ENCODE measurements at places on chromosomes 13 and 19. TPM values are rescaled to one million over a fixed set of nuclear protein-coding genes. Genes with fewer than 3 reads are reported as not detected.

- no peak for DNase-seq
These were observed 397.7 kb downstream of the GPC6 start for GRCh38 chr13:93624311-93624777.

GRCh38 chr19:32599258-32599657, 18.3 kb downstream of the PDCD5 start:
- no peak for DNase-seq

- no peak for DNase-seq
These were observed 15.9 kb downstream of the CBY2 start for GRCh38 chr13:45718063-45718462.

DNA sequence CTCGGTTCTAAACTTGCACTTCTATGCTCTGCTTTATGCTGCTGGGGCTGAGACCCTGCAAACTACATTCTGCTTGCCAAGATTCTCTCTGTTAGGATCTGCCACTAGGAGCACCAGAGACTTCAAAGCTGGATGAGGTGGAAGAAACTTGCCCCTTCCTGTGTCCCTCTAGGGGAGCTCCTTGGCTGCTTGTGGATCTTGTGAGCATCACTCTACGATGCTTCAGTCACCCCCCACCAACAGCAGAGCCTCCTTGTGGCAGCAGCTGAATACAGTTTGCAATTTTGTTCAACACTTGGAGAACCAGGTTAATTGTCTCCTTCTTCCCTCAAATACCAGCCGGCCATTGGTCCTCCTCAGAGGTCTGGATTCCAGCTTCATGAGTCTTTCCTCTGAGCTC, 310.6 kb downstream of the FGF14 start:
- DNase-seq = no peak

DNA sequence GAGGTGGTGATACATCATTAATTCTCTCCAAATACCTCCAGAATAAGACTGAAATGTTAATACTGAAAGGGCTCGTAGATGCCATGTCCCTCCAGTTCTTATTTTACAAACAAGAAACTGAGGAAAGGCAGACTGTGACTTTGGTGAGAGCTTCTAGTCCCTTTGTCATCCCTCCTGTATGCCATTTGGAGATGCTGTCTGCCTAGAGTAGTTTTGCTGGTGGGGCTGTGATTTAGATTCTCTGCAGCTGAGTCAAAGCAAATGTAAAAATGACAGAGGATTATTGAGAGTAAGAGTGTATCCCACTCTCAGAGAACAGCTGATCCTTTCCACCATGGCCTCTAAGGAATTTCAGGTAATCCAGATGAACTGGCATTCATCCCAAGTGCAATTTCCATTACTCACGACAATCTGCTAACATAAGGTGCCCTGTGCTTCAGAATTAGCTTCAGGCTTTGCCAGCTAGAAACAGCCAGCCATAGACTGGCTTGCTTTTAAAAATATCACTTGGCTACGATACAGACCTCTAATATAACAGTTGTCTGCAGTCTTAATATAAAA, 16.8 kb downstream of the PABPC3 start:
- no peak for DNase-seq

DNA sequence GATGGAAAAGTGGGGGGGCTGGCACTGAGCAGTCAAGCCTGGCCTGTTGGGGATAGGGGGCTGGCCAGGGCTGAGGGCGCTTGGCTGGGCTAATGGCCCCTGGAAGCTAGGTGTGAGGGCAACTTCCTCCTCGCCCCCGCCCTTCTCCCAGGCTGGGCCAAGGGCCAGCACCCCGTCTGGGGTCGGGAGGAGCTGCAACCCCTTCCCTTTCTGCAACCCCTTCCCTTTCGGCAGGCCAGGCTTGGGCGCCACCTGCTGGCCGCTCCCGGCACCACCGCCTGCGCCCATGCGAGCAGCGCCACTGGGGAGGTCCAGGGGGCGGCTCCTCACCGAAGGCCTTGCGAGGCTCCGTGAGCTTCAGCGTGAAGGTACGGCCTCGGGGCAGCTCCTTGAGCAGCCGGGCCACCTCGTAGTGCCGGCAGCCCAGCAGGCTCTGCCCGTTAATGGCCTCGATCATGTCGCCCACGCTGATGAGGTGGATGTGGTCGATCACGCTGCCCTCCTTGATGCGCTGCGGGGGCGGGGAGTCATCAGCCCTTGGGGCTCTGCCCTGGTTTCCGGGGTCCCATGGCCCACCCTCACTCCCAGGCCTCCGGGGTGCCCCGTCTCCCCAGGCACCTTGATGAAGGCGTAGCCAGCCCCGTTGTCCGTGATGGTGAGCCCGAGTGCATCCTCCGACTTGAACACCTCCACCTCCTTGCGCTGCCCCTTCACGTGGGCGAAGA, 5.0 kb upstream of the PTGER1 start:
- DNase-seq = no peak

- DNase-seq = no peak
These were observed 1209.7 kb upstream of the PCDH9 start for GRCh38 chr13:68439817-68440216.

- peak; percentile 45 for DNase-seq
These were observed 22.6 kb upstream of the SLAIN1 start for GRCh38 chr13:77674852-77675251.

DNA sequence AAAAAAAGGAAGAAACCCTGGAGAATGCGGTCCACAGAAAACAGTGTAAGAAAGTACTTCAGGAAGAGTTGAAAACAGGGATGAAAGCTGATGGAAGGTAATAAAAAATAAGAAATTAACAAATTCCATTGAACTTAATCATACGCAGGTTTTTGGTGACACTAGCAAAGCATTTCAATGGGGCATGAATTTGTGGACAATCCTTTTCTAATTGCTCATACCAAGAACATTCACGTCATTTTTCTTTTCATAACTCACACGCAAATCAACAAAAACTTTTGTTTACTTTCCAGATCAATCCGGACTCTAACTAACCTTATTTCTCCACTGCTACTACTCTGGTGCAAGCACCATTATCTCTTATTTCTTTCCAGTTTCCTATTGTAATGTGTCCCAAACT, 1195.0 kb downstream of the SLITRK5 start:
- DNase-seq = no peak

DNA sequence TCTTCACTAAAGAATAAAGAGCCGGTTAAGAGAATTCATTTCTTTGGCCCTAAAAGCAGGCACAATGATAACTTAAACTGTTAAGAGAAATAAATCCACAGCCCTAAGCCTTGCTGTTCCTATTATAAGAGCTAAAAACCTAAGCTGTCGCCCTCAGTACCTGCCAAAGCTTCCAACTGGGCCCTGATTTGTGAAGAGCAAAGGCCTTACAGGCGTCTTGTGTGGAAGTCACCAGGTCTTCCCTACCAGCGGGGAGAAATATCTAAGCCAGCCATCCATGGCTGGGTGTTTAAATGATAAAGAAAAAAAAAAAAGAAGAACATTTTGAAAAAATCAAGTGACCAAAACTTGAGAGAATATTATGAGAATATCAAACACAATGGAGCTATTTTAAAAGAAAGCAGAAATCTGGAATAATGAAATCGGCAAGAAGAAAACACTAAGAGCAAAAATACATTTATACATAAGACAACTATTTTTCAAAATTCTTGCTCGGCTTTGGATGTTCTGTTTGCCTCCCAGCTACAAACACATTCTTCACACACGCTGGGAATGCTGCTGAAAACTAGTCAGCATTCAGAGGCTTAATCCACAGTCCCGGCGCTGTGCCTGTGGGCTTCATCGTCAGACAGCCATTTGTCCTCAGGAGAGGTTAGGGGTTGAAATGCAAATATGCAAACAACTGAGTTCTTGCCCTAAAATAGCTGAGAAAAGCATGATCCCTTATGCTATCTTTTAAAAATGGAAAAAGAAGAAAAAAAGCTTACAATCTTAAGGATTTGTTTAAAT, 89.8 kb upstream of the LSM14A start:
- DNase-seq = peak; percentile 33

DNA sequence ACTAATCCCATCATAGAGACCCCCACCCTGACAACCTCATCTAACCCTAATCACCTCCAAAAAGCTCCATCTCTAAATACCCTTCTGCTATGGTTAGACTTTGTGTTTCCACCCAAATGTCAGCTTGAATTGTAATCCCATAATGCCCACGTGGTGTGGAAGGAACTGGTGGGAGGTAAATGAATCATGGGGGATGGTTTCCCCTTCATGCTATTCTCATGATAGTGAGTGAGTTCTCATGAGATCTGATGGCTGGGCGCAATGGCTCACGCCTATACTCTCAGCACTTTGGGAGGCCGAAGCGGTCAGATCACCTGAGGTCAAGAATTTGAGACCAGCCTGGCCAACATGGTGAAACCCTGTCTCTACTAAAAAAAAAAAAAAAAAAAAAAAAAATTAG, 2.6 kb downstream of the VMAC start:
- DNase-seq = no peak

- DNase-seq = no peak
These were observed 116.6 kb downstream of the KL start for GRCh38 chr13:33132644-33133440.

DNA sequence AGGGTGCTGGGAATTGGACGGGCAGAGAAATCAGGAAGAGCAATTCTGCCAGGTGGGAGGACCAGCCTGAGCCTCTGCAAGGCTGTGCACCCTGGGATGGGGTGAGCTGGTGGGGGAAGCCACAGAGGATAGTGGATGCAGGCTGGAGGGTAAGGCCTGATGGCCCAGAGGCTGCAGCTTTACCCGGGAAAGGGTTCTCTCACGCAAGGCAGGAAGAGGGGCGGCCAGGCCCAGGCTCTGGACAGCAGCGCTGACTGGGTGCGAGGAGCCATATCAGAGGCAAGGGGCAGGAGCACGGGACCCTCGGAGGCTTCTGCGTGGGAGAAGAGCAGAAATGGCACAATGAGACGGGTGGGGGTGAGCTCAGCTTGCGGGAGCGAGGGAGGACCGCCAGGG, 104.6 kb downstream of the SOX1 start:
- no peak for DNase-seq

GRCh38 chr19:31648347-31648746, 299.1 kb upstream of the TSHZ3 start:
- DNase-seq = no peak

- no peak for DNase-seq
These were observed 56.6 kb downstream of the COL4A1 start for GRCh38 chr13:110250258-110250891.

TEX101 gene
- not detected for polyA plus RNA-seq

MAST1 gene
- 2.1 TPM for polyA plus RNA-seq

NCCRP1 gene
- 0.09 TPM for polyA plus RNA-seq

PSG3 gene
- polyA plus RNA-seq = not detected

TTYH1 gene
- polyA plus RNA-seq = 5.1 TPM

MCF2L gene
- 23.3 TPM for polyA plus RNA-seq

LGALS14 gene
- 0.37 TPM for polyA plus RNA-seq

COG3 gene
- polyA plus RNA-seq = 34.4 TPM

NLRP5 gene
- polyA plus RNA-seq = not detected

Data from right lung (tissue), 10 donors.